ENCODE measurements at places on chromosomes 12 and 14.
A peak's percentile ranks its signal among the peaks of the same experiment; 100 is the strongest.

DNA sequence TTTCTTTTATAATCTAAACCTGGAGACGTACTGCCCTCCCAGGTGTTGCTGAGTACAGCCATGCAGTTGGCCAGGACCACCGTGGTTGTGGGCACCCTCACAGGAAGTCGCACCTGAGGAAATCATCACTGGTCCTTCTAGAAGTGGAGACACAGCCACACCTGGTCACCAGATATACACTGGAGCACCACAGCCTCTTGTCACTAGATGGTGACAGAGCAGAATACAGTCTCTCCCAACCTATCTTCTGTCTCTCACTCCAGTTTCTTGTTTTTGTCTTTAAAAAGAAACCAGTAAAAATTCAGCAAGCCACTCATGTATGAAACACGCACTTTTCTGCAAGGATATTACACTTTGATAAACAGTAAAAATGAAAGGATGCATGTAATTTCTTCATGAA, 43.1 kb upstream of the GPHB5 start:
- DNase-seq: no peak

- no peak for DNase-seq
Measured at GRCh38 chr12:16008421-16008824, 97.3 kb downstream of the DERA start.

GRCh38 chr12:102462795-102463465, 17.4 kb downstream of the IGF1 start:
- DNase-seq: no peak

GRCh38 chr12:52324153-52324444, 2.9 kb upstream of the KRT83 start:
- DNase-seq: no peak

GRCh38 chr12:96878704-96879103, 28.4 kb upstream of the NEDD1 start:
- DNase-seq: no peak

GRCh38 chr14:103994535-103995184, 52.3 kb upstream of the RD3L start:
- peak; percentile 37 for DNase-seq

DNA sequence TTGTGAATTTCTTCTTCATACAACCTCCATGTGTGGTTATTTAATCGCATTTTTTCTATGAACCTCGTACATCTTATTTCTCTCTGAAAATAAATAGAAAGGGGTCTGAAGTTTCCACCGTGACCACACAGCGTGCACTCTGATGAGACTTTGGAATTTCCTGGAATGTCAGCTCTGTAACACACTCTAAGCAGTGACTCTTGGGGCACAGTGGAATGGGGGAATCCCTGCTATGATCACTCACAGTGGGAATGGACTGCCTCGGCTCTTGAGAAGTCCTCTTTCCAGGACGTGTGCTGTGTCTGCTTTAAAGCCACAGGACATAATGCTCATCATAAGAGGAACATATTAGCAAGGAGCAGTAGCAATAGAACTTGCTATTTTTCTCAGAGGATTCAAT, 416.2 kb downstream of the EGLN3 start:
- peak; percentile 8 for DNase-seq

DNA sequence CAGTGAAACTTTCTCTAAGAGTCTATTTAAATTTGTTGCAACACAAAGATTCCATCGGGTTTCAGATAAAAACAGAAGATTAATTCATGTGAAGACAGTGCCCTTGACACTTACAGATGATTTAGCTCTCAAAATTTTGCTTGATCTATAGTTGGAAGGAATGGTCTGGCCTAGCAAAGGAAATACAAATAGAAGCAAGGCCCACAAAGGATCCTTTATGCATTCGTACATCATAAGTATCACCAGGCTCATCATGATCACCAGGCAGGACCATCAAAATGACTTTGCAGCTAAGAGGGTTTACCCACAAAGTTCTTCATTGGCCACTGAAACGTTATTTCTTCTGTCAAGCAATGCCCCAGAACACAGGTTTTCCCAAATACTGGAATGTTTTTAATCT, 24.8 kb downstream of the JKAMP start:
- DNase-seq: no peak

DNA sequence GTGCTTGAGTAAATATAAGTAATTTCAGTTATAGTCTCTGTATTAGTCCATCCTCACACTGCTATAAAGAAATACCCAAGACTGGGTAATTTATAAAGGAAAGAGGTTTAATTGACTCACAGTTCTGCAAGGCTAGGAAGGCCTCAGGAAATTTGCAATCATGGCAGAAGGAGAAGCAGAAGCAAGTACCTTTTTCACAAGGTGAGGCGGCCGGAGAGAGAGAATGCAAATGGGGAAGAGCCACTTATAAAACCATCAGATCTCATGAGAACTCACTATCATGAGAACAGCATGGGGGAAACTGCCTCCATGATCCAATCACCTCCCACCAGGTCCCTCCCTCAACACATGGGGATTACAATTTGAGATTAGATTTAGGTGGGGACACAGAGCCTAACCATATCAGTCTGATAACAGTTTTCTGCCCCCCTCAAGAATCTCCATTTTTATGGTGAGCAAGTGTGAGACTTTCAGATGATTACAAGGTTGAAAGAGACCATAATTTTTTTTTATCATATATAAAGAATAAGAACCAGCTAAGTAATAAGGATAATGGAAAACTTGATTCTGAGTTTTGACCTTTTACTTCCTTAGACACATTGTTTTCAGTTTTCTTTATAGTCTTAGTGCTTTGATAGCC, 35.6 kb downstream of the LEMD3 start:
- no peak for DNase-seq

DNA sequence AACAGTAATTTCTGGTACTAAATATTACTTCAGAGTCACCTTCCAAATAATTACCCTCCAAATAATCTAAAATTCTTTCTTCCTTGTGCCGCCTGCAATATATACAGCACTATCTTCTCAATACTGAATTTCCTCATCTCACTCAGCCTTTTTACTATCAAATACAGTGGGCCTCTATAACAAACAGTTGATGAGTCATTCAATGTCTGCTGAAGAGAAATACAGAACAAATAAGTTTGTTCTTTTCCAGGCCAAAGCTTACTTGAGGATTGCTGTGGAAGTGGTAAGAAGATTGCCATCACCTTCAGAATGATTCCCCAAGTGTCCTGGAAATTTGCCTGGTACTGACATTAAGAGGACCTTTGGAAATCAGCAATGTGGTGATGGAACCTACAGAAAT, 218.2 kb upstream of the ARHGAP5 start:
- DNase-seq: no peak

GRCh38 chr14:102170061-102170460, 30.4 kb downstream of the WDR20 start:
- DNase-seq: no peak

GRCh38 chr12:116244001-116244400, 33.5 kb downstream of the MED13L start:
- peak; percentile 69 for DNase-seq

DNA sequence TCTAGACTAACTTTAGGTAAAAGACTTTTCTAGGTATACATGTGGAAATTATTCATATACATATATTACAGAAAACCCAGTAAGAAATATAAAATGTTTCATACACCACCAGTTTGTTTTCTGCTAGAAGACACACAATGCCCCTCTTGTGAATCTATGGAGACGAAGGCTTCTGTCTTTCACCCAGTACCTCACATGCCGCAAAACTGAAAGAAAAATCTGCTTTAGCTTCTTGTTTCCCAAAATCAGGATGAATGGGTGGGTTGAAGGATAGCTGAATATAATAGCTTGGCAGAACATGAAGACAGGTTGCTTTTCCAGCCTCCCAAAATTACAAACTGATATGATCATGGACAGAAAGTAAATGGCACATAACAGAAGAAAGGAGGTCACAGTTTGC, 1.3 kb downstream of the TAS2R30 start:
- no peak for DNase-seq

DNA sequence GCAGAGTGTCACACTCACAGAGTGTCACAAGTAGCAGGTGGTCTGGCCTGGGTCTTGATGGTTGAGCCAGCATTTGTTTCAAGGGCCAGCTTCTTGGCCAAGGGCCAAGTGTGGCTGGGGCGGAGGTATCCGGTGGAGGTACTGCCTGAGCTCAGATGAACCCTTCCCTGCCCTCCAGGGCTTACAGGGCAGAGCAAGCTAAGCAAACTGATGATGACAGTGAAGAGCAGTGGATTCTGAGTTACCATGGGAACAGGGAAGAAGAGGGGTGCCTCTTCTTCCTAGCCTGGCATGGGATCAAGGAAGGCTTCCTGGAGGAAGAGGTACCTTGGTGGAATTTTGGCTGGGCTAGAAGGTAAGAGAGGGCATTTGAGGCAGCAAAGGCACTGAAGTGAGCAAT, 35.7 kb downstream of the MVK start:
- DNase-seq: no peak

DNA sequence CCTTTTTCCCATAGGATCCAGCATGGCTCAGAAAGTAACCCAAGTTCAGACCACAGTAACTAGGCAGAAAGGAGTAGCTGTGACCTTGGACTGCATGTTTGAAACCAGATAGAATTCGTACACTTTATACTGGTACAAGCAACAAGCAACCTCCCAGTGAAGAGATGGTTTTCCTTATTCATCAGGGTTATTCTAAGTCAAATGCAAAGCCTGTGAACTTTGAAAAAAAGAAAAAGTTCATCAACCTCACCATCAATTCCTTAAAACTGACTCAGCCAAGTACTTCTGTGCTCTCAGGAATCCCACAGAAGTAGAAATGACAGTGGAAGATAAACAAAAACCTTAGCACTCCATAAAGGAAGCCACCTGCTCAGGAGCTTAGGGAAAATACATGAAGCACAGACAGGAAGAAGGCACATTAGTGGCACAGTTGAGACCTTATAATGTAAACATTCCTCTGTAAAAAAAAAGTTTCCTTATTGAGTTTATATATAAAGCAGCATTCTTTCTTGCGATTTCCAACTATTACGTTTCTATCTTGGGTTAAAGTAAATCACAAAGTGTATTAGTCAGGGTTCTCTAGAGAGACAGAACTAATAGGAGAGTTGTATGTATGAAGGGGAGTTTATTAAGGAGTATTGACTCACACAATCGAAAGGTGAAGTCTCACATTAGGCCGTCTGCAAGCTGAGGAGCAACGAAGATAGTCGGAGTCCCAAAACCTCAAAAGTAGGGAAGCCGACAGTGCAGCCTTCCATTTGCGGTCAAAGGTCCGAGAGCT, 398.4 kb downstream of the DAD1 start:
- peak; percentile 11 for DNase-seq

DNA sequence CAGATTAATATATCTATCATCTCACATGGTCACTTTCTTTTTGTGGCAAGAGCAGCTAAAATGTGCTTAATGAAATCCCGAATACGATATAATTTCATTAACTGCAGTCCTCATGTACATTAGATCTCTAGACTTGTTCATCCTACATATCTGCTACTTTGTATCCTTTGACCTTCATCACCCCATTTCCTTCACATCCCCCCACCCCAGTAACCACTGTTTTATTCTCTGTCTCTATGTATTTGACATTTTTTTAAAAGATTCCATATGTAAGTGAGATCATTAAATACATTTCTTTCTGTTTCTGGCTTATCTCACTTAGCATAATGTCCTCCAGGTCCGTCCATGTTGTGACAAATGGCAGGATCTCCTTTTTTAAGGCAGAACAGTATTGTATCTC, 23.0 kb upstream of the ST8SIA1 start:
- no peak for DNase-seq

DNA sequence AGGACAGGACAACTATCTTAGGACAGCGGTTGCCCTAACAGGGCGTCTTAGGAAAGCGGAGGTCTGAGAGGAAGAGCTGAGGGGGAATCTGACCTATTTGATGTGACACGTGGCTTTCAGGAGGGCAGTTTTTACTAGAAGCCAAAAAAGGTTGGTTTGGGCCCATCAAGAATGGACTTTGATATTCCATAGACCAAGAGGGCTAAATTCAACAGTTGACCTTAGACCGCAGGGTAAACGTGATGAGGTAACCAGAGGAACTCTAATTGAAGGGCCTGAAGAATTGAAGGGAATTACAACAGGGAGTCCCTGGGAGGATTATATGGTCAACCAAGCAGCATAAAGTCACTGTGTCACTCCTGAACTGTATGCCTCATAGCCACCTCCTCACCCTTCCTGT, 11.5 kb downstream of the C1S start:
- DNase-seq: no peak

DNA sequence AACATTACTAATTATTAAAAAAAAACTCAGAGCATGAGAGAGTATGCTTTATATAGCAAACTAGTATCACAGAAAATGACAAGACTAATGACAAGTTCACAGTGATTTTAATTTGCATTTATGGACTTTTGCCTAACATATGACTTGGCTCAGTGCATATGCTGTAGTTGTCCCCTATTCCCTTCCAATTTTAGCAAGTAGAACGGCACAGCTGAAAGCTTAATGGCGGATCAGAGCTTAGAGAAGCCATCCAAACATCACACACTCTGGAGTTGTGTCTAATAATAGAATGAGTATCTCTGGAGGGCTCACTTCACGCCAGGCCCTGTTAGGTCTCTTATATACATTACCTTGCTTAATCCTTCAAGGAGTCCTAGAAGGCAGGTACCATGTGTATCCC, 13.3 kb downstream of the CNIH1 start:
- DNase-seq: no peak

DNA sequence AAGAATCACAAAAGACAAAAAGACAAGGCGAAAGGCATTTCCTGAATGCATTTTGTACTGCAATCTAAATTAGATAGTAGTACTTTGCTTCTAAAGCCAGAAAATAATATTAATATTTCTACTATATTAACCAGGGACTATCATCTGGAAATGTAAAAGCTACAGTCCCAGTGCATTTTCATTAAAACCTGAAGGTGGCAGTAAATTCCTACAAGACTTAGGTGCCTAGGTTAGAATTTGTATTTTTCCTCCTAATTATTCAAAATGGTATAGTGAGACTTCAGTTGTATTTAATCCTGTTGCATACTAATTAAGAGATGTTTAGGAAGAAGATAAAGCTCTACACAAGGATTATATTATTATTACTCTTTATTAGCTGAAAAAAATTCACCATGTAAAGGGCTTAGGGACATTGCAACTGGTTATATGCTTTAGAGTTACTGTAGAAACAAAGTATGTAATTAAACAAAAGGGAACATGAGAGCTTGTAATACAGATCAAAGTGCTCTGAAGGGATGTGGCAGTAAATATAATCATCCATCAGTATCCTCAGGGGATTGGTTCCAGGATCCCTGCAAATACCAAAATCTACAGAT, 53.6 kb downstream of the BRMS1L start:
- DNase-seq: peak; percentile 24

- DNase-seq: no peak
Measured at GRCh38 chr14:23661542-23661941, 25.4 kb downstream of the DHRS2 start.

DNA sequence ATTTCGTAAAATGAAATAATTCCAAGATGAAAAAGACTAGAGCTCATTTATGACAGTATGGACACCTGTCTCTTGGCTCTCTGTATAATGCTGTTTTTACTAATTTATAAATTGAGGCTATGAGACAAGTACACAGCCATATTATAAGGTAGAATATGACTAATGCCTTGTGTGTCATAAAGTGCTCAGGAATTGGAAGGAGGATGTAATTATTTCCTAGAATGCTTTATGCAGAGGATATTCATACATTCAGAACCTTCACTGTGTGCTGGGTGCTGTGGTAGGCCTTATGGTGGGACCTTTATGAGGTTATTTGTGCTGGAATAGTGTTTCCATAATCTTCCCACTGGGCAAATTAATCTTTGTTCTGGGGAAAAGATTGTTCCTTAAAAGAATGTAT, 13.3 kb downstream of the PCNX1 start:
- DNase-seq: no peak
